ENCODE measurements at places on chromosomes 12 and 14.

DNA sequence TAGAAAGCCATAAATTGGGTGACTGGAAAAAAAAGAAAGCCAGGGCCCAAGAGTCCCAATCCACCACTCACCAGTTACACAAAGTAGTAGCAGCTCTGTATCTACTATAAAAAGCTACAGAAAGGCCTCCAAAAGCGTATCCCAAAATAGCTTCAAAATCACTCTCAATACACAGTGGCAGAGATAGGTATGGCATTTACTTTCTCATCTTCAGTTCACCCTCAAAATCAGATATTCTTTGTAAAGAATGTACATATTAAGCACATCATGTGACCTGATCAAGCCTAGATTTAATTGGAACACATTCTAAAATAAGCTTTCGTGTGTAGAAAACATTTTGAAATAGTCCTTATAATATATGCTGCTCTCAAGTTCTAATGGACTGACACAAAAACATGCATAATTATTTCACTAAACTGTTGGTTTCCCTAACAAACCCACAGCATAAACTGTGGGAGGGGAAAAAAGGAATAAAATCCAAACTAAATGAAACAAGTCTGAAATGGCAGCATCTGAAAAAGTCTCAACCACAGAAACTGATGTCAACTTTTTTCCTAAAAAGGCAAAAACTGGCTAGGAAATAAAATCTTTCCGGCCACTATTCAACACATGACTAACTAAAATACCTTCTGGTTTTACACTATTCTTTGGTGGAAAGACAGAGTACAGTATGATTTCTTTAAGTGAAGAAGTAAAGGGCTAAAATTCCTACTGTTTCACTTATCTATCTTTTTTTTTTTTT is 25.9 kb downstream of the UBE2N start:
- peak; percentile 61 for DNase-seq

GRCh38 chr12:76713986-76714385 is 49.9 kb upstream of the ZDHHC17 start:
- no peak for DNase-seq

- no peak for DNase-seq
Measured at GRCh38 chr12:19895246-19896020, 456.1 kb downstream of the AEBP2 start.

- DNase-seq: no peak
Measured at GRCh38 chr14:56046996-56047395, 71.2 kb upstream of the PELI2 start.

DNA sequence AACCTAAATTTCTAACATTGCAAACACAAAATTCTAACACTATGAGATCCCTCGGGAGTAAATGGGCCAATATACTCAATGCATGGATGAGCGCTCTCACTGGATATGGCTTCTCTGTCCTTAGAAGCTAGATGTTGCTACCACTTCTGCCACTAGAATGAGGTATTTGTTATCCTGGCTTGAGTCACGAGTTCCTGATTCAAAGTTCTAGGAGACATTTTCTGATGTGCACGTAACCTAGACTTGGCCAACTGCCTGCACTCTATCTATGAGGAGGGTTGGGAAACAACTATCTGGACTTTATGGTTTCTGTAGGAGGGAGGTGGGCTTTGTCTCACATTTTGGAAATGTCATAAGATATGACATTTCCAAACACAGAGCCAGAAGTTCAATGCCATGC is 37.6 kb downstream of the FERMT2 start:
- no peak for DNase-seq

- no peak for DNase-seq
Measured at GRCh38 chr12:14880890-14881453, 4.7 kb downstream of the MGP start.

- DNase-seq: no peak
Measured at GRCh38 chr12:131589966-131590365, 120.9 kb upstream of the SFSWAP start.

Measured in EL (cell line).